Activated CD8-positive, alpha-beta memory T cell treated with anti-CD3 and anti-CD28 coated beads for 4 hours (primary cell): ENCODE measurements at places on chromosomes 5 and 9.

DNA sequence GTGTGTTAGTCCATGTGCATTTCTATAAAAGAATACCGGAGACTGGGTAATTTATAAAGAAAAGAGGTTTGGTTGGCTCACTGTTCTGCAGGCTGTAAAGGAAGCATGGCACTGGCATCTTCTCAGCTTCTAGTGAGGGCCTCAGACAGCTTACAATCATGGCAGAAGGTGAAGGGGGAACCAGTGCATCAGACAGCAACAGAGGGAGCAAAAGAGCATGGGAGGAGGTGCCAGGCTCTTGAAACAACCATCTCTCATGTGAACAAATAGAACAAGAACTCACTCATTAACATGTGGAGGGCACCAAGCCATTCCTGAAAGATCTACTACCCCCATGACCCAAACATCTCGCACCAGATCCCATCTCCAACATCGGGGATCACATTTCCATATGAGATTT is 89.2 kb upstream of the IL33 start:
- DNase-seq, result no peak

GRCh38 chr9:6818292-6818922 is 60.6 kb downstream of the KDM4C start:
- no peak for DNase-seq

DNA sequence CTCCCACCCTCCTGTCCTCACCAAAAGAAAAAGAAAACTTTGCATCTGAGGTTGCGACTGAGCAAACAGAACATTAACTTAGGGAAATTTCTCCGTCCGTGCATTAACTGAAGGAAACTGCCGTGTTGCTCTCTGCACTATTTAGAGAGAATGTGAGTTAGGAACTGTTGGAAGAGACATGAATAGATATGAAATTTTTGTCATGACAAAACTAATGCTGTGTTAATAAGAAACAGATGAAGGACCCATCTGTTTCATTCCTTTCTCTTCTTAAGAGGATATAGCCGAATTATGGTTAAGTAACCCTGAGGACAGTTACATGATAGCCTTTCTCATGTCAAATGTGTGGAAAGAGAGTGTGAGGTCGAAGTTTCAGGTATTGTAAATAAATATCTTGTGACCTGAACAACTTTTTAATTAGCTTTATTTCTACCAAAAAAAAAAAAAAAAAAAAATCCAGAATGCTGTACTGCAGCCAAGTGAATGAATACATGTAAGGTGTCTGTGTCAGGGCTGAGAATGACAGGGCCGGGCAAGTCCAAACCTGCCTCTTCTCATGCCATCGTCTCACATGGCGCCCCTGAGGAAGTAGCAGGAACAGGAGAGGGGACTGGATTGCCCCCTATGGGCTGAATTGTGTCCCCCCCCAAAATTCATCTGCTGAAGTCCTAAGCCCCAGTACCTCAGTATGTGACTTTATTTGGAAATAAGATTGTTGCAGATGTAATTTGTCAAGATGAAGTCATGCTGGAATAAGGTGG is 35.6 kb upstream of the ANKRD33B start:
- DNase-seq, result no peak

DNA sequence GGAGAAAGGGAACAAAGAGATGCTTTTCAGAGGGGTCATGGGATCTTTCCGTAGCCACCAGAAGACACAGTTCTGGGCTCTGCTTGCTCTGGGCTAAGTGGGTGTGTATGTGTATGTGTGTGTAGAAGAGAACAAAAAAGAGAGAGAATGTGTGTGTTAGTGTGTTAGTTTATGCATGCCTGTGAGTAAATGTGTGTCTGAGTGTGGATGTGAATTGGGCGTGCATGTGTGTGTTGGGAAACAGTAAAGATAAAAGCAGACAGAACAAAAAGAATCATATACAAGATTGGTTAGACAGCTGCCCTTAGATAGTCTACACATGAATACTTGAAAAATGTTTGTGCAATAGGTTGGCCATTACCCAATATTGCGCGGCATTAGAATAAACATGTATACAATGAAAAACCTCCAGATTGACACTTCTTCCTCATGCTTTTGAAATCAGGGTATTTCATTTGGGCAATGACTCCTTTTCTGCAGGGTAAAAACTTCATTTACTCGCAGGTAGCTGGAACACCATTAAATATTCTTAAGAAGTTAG is 36.5 kb upstream of the HSPA9 start:
- no peak for DNase-seq

- no peak for DNase-seq
Observed at GRCh38 chr5:140806834-140807775, at the start of gene PCDHA4. PCDHA4 (plus strand) TSS chr5:140807068.
